ENCODE measurements at places on chromosomes 5 and 9.

- DNase-seq: no peak
Observed at GRCh38 chr9:110015759-110016158, 192.2 kb downstream of the C9orf152 start.

GRCh38 chr5:174412941-174413340 is 311.4 kb upstream of the MSX2 start:
- DNase-seq: no peak

GRCh38 chr9:4762886-4763541 is 22.0 kb upstream of the AK3 start:
- no peak for DNase-seq

- no peak for DNase-seq
Observed at GRCh38 chr5:149493316-149493715, 57.9 kb downstream of the CSNK1A1 start.

DNA sequence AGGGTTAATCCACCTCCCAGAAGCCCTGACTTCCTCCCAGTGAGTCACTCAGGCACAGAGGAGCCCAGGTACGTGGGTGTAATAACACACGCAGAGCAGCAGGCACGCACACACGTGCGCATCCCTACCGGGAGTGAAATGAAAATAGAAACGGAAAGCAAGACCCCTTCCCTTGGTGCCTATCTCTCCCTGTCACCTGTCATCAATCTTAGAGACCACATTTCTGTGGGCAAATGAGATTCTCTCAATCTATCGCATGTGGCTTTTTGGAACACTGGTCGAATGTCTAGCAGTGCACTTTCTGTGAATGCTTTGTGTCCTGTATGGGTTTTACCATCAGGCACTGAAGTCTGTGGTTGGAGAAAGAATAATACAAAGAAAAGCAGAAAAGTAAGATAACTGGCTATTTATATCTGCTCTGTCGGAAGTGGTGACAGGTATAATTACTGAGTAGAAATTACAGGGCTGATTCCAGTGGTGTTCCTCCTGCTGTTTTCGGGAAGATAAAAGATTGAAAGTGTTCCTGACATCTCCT is 137.7 kb upstream of the GRIA1 start:
- DNase-seq: no peak

DNA sequence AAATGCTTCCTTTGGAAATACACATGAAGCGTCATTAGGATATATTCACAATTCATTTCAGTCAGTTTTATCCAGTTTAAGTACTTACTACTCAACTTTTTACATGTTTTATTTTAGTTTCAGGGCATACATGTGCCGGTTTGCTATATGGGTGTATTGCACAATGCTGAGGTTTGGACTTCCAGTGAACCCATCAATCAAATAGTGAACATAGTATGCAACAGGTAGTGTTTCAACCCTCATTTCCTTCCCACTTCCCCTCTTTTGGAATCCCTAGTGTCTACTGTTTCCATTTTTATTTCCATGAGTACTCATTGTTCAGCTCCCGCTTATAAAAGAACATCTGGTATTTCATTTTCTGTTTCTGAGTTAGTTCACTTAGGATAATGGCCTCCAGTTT is 74.7 kb downstream of the TMEM161B start:
- DNase-seq: no peak

DNA sequence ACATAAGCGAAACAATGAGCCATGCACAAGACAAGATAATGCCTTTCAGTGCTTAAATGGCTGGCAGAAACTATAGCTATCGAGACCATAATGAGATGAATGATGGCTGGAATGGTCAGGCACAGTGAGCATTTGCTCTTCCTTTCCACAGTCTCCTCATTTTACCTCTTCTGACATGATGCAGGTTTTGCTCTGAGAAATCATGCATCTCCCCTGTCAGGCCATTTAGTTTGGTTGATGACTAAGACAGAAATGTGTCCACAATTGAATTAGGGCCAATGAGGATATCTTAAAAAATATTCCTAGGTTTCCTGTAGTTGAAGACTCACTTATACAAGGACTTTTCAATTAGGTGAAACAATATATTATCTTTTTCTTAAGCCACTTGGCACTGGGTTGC is 475.1 kb downstream of the TMEM232 start:
- no peak for DNase-seq

DNA sequence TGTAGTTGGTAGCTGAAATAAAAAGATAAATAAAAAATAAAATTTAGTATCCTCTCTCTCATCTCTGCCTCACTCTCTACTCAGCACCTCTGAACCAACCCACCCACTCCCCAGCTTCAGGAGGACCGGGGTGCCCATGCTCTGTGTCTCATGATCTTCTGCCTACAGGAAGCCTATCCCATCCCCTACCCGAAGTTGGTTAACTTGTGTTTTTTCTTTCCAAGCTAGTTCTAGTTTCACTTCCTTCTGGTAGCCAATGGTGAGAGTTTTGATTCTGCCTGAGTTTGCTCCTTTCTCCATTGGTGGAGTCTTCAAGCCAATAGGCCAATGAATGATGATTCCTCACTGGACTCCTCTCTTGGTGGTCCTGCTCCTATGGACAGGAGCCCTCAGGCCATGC is 32.1 kb downstream of the SNX24 start:
- DNase-seq: no peak

DNA sequence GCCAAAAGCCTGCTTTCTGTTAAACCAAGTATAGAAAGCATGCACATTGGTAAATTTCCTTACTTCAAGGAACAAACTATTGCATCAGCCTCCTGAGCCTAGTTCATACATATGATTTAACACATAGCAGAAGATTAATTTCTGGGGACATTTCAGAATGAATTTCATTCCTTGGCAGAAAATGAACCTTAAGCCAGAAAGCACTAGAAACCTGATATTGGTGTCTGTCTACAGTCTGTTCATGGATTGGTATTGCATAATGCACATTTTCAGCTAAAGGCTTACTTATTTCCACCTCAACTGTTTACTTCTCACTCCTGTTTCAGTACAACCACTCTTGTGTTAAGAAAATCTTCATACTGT is 1471.8 kb upstream of the NUDT12 start:
- no peak for DNase-seq

GRCh38 chr9:128913048-128913900 is 7.5 kb upstream of the PHYHD1 start:
- DNase-seq: no peak

DNA sequence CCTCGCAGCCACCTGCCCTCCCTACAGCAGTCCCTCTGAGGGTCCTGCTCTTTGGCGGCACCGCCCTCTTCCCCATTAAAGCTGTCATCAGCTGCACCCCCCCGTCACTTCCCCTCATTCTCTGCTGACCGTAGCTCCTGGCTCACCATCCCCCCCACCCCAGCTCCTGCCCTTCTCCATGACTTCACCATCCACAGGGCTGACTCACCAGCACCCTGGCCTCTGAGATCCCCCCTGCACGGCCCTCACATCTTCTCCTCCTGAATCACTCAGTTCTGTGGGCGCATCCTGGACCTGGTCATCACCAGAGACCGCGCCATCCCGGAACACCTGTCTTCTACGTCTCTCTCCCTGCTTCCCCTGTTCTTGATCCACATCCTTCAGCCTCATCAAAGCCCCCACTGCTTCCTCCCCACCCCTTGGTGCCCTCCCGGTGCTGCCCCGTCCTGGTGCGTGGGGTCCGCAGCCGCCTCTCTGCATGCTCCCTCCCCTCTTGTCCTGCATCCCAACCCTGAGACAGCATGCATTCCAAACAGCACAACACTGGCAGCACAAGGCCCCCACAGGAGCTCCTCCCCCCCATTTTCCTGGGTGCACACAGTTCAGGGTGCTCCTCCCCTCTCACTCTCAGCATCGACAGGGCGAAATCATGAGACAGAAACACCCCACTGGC is 12.9 kb downstream of the FLT4 start:
- DNase-seq: peak; percentile 53

DNA sequence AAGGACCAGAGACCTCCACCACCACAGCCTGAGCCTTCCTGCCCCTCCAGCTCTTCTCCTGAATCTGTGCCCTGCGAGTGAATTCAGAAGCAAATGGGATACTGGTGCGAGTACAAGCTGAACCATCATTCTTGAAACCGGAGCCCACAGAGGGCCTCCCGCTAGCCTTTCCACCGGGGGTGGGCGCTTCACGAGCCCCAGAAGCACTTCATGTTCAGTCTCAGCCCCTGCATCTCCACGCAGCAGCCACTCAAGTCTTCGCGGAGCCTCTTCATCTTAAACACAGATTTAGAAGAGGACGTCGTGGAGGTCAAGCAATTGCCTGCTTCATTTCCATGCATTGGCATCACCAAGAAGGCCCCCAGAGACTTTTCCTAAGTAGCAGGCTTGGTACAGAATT is 26.0 kb upstream of the OLFM1 start:
- peak; percentile 51 for DNase-seq

- no peak for DNase-seq
Observed at GRCh38 chr9:115015018-115015635, 84.7 kb upstream of the TNFSF8 start.

DNA sequence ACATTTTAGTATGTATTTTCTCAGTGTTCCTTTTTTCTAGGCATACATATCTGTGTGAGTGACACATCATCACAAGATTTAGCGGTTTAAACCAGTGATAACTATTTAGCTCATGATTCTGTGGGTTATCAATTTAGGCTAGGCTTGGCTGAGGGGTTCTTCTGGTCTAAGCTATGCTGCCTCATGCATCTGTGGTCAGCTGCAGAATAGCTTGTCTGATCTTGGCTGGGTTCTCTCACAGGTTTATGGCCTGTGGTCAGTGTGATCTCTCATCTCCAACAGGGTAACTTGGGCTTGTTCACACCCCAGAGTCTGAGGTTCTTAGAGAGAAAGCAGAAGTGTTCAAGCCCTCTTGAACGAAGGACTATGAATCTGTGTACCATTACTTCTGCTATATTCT is 363.3 kb downstream of the KDM4C start:
- no peak for DNase-seq

GRCh38 chr5:135393229-135393628 is 5.8 kb downstream of the MACROH2A1 start:
- DNase-seq: no peak

DNA sequence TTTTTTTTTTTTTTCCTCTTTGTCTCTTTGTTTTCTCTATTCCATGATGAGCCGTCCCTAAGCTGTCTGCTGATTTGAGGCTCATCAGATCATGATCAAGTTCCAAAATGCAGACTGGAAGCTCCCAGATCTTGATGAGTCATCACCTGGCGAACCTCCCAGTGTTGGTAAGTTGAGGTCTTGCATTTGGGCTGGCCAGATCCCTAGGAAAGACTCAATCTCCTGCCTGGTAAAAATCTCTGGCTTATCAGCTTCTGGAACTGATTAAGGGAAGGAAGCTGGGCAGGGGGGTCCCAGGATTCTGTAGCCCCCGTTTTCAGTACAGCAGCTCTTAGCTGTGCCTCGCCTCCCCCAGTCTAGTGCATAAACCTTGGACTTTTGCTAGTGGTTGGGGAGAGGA is 69.0 kb downstream of the TSPAN17 start:
- DNase-seq: no peak

DNA sequence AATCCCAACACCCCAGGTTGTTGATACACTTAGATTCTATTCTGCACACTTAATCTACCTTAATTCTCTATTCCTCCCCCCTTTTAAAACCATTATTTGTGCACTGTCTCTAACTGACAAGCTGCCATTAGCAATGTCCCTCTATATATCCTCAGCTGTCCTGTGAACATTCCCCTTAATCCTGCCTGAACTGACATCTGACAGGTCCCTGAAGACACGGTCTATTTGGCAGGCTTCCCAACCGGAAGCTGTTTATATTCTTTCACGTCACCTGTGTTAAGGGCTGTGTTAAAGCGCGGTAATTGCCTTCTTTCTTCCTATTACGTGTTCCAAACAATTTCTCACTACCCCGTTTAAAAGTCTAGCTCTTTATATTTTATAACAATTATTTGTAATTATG is 277.3 kb downstream of the CDH9 start:
- no peak for DNase-seq

DNA sequence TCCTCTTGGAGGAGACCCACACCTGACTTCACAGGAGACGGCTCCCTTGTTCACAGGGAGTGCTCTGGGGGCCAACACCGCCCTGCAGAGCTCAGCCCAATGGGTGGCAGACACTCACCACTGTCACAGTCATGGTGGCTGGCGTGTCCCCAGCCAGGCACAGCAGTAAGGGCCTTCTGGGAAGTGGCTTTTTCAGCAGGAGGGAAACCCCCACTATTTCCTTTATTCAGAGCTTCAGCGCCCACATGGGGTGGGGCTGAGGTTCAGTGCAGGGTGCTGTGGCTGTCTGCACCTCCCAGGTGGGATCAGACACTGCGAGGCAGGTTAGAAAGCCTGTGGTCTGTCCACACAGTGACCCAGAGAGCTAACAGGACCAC is 3.6 kb upstream of the SNAPC4 start:
- DNase-seq: peak; percentile 92

GRCh38 chr5:14436801-14437542 is 144.6 kb upstream of the OTULINL start:
- no peak for DNase-seq

- no peak for DNase-seq
Observed at GRCh38 chr5:68253624-68254585, 38.3 kb downstream of the PIK3R1 start.

DNA sequence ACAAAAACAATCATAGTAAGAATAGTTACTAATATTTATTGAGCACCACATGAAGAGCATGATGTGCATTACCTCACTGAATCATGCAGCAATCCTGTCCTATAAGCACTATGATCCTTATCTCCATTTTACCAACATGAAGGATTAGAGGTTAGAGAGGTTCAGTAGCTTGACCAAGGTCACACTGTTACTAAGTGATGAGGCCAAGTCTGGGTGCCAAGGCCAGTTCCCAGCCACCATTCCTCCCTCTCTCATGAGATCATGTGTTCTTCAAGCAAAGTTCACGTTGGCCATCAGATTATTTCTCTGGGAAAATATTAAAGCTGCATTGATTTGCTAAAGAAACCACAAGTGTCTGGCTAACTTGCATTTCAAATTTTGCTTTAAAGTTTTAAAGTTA is 31.0 kb downstream of the PDE8B start:
- no peak for DNase-seq

DNA sequence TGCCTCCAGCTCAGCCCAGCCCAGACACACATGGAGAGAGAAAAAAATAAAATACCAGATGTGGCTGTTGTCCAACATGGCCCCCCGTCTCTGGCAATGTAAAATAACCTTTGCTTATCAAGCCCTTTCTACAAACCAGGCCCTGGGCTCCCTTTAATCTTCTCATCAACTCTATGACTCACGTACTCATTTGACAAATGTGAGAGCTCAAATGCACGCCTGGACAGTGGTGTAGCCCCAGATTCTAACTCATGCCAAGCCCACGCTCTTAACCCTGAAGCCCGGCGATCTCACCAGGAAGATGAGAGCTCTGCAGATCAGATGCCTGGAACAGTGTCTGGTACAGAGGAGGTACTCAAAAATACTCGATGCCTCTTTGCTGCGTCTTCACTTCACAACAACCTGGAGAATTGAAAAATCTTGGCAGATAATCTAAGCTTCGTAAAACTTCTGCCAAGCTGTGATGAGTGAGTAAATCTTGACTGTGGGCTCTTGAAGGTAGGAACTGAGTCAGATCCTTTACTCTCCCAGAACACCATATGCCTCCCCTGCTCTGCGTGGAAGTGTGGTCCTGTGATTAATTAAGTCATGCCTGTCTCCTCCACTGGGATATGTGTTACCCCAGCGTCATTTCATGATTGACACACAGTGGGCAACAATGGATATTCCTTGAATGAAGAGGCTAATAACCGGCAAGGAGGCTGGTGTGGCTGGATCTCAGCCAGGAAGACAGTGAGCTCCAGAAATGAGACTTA is 102.0 kb upstream of the FSTL4 start:
- no peak for DNase-seq

Data from activated effector memory CD4-positive, alpha-beta T cell treated with anti-CD3 and anti-CD28 coated beads, Interleukin-2, amount 50 U/mL, for 16 hours (primary cell).